Right ventricle myocardium superior (tissue), 1 donor: ENCODE measurements at places on chromosomes 5 and 9. TPM values are rescaled to one million over a fixed set of nuclear protein-coding genes. Genes with fewer than 3 reads are reported as not detected.
A peak's percentile ranks its signal among the peaks of the same experiment; 100 is the strongest.

DNA sequence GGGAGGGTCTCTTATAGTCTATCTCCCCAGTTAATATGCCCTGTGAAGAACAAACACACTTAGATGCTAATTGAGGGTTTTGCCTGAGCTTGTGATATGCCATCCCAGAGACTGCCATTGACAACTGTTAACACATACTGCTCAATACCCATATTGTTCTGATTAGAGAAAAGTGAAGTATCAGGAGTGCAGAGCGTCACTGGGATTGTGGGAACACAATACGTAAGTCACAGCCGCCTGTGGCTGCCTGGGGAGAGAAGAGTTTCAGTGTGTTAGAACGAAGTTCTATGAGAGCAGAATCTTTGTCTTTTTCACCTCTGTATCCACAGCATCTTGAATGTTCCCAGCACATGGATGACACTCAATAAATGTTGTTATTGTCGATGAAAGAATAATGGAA, 110.2 kb downstream of the MEF2C start:
- DNase-seq = no peak

- no peak for DNase-seq
Observed at GRCh38 chr5:152374711-152375275, 30.3 kb downstream of the NMUR2 start.

DNA sequence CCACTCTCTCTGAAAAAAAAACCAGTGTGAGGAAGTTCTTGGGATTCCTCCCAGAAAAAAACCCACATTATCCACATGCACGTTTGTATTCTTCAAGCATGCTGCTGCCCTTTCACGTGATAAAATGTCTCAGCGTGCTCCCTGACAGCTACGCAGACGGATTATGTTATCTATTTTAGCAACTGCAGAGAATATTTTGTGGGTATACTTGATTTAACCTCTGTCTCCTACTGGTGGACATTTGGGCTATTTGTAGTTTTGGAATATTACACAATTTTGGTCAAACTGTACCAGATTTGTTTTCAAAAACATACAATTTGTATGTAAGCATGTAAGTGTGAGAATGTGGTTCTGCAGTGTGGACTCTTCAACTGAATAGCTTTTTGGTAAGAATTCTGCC, 10.7 kb downstream of the PRRC2B start:
- no peak for DNase-seq

DNA sequence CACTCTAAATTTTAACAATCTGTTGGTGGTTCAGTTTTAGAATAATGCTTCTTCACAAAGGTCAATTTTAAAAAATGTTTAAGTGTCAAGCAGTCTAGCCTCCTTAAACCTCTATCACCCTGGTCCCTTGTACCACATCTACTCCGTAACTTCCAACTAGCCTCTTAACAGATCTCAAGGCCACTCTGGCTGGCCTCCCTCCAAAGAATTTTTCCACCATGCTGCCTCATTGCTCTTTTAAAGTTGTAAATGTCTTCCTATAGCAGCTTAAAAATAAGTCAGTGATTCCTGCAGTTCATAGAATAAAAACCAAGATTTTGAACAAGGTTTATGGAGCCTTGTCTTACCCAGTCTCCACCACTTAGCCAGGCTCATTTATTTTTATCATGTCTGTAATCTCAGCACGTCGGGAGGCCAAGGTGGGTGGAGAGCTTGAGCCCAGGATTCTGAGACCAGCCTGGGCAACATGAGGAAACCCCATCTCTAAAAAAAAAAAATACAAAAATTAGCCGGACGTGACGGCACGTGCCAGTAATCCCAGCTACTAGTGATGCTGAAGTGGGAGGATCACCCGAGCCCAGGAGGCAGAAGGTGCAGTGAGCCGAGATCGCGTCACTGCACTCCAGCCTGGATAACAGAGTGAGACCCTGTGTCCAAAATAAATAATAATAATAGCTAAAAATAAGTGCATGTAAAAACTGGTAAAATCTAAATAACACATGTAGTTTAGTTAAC, 924.9 kb upstream of the DMAC1 start:
- DNase-seq = no peak

DNA sequence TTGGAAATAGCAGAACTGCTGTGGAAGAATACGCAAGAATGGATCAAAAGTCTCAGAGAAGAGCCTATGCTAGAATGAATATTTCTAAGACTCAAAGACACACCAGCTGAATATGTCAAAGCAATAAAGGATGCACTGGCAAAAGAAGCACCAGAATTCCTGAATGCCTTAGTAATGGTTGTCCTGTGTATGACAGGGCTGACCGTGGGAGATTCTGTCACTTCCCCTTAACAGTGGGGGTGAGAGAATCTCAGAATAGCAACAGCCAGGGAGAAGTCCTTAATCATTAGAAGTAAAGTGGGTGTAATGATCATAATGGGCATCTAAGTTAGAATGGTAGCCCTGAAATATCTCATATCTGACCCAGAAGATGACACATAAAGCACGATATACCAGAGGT, 14.6 kb upstream of the PRR16 start:
- DNase-seq = no peak

DNA sequence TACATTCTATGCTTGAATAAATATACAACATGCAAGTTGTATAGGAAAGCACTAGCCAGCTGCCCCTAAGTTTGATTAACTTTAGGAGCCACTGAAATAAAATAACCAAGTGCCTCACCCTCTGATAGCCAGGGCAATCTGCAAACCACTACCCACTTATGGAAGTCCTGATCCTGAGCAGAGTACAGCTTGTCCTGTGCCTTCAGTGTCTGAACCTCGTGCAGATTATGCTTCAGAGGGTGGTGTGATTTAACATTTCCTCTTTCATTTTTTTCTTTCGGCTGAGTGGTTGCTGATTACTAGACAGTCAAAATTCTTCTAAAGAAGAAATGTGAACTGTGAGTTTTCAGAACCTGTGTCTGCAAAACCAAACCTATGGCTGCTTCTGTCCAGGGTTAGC, 327.7 kb downstream of the PIK3R1 start:
- DNase-seq = no peak

GRCh38 chr5:170301981-170302652, 4.5 kb upstream of the LCP2 start:
- no peak for DNase-seq

- DNase-seq = no peak
Observed at GRCh38 chr5:15021266-15022046, 149.9 kb upstream of the ANKH start.

DNA sequence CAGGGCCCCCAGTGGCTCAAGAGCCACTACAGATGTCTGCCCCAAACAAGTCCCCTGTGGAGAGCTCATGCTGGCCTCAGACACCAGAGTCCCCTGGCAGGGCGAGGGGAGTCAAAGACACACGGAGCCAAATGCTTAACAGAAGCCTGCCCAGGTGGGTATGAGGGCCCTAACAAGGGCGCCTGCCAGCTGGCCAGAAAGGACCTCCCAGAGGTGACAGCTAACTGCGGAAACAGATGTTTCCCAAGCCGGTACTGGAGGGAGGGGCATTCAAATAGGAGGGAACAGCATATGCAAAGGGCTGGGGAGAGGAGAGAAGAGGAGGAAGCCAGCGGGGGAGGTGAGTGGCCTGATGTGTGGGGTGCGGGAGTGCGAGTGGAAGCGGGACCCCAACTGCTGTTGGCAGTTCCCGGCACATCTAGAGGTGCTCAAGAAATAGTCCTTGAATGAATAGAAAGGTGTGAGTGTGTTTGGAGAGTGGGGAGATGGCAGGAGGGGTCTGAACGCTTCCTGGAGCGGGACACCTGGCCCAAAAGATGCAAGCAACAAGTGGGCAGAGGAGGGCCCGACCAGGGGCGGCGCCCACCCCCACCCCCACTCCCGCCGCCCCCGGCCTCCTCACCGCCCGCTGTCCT, 824 bp downstream of the MXD3 start:
- no peak for DNase-seq

GRCh38 chr9:73565833-73566465, 414.3 kb downstream of the ANXA1 start:
- peak; percentile 54 for DNase-seq

DNA sequence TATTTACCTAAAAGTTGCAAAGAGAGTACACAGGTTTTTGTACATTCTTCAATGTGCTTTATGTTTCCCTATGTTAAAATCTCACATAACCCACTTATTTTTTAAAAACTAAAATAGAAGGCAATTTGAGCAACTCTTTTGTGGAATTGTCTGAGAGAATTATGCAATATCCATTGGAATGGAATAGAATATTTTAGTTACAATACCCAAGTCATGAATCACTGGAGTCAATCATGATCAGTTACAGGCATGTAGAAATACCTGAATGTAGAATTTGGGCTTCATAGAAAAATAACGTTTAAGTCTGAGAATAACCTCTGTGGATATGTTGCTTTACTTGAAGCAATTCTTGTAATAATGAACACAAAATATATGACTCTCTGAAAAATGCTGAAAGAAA, 143.3 kb downstream of the FGF10 start:
- DNase-seq = no peak

CDHR2 gene
- total RNA-seq = 0.19 TPM

BTNL8 gene
- not detected for total RNA-seq

LOX gene
- 3.1 TPM for total RNA-seq

SLC36A3 gene
- not detected for total RNA-seq

SNCAIP gene
- total RNA-seq = 1.2 TPM

PCBD2 gene
- total RNA-seq = 28.9 TPM

TLR4 gene
- total RNA-seq = 15.6 TPM
